ENCODE measurements at places on chromosomes 3 and 15. TPM values are rescaled to one million over a fixed set of nuclear protein-coding genes. Genes with fewer than 3 reads are reported as not detected.

DNA sequence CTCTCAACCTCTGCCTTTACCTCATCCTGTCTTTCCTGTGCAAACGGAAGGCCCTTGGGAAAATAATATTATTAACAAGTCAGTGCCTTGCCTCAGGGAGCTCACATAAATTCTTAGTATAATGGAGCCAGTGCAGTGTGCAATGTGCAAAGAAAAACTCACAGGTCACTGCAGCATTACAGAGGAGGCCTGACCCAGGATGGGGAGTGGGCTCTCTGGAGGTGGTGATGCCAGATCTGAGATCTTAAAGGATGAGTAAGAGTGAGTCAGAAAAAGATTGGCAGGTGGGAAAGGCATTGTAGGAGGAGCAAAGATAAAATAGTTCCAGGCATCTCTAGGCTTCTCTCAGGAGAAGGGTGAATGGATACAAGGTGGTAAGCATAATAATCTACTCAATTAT is 185.6 kb upstream of the ADAMTS9 start:
- no peak overlapping the region for H3K4me3 ChIP-seq
- no peak for DNase-seq
- no peaks in the 10 kb centered on the region for H3K4me1 ChIP-seq
- H3K36me3 ChIP-seq = no peaks in the 10 kb centered on the region

- peak; percentile 34 for DNase-seq
- no peaks in the 10 kb centered on the region for H3K27me3 ChIP-seq
- H3K36me3 ChIP-seq = peaks cover 38% of the 10 kb centered on the region
- no peak overlapping the region for H3K27ac ChIP-seq
- no peaks in the 10 kb centered on the region for H3K4me1 ChIP-seq
These were observed 8.5 kb upstream of the FANCD2 start for GRCh38 chr3:10017636-10018292.

- H3K4me1 ChIP-seq = no peaks in the 10 kb centered on the region
- no peak for DNase-seq
- H3K36me3 ChIP-seq = no peaks in the 10 kb centered on the region
- no peaks in the 10 kb centered on the region for H3K27me3 ChIP-seq
- H3K27ac ChIP-seq = no peak overlapping the region
These were observed 310.0 kb upstream of the WNT5A start for GRCh38 chr3:55797084-55797483.

GRCh38 chr3:60847791-60848190 is 403.5 kb downstream of the FHIT start:
- no peak overlapping the region for H3K27ac ChIP-seq
- no peaks in the 10 kb centered on the region for H3K4me1 ChIP-seq
- H3K4me3 ChIP-seq = no peak overlapping the region
- no peak for DNase-seq
- H3K27me3 ChIP-seq = no peaks in the 10 kb centered on the region

The GRK7 gene
- 0.22 TPM for total RNA-seq

The SMCO1 gene
- not detected for total RNA-seq

All from CD4-positive, alpha-beta T cell (primary cell).